ENCODE measurements at places on chromosomes 5 and 9.

DNA sequence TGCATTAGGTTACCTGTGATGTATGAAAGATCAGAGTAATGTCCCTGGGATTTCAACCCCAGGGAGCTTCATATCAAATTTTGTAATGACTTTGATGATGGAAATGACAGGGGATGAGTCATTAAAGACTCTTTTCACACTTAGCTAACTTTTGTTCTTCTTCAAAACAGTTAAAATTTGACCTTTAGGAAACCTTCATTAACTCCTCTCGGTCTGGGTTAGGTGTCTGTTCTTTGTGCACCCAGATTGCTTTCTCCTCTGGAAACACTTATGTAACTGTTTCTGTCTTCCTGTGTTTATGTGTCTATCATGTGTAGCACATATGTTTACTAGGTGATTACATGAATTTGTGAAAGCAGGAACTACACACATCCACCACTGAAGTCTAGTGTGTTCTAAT is 1.6 kb downstream of the SRFBP1 start:
- no peak for DNase-seq

DNA sequence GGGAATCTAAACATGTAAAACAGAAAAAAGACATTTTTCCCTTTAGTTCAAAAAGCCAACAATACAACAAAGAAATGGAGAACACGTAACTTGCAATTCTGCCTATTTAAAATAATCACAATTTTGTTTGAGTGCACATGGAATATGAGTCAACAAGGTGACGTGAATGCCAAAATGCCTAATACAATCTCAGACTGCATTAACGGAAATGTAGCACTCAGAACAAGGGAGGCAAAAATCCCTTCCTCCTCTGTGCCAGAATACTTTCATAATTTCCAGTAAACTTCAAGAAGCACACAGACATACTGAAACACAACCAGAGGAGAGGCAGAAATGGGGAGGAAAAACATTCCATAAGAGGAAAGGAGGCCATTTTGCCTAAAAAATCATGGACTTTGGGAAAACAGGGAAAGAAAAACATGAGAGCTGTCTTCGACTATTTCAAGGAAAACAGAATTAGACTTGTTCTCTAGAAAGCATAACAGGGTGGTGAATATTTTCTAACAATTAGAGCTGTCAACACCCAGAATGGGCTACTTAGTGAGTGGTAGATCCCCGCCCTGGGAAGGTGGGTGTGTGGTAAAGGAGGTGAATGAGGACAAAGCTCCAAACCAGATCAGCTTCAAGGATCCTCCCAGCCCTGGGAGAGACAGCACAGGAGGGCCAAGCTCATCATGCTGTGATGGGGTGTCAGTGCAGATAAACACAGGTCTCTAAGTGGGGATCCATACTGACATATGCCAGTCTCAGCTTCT is 48.2 kb downstream of the ABCA1 start:
- no peak for DNase-seq

- DNase-seq: no peak
These were observed 823.2 kb downstream of the TLE1 start for GRCh38 chr9:80866121-80866520.

DNA sequence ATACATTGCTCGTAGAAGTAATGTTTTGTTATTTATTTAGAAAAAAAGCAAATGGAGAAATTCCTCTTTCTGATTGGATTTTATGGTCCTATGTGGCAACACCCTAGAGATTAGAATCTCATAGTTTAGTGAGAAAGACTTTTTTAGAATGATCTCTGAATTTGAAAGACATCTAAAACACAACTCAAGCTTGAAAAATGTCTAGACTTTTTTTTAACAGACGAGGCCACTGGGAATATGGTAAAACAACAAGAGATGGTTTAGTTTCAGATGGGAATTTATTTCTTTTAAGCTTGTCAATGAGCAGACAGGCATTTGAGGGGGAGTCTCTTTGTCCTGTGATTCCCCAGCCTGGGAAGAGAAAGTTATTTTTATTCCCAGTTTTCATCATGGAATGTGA is 122.1 kb downstream of the NTRK2 start:
- DNase-seq: no peak

DNA sequence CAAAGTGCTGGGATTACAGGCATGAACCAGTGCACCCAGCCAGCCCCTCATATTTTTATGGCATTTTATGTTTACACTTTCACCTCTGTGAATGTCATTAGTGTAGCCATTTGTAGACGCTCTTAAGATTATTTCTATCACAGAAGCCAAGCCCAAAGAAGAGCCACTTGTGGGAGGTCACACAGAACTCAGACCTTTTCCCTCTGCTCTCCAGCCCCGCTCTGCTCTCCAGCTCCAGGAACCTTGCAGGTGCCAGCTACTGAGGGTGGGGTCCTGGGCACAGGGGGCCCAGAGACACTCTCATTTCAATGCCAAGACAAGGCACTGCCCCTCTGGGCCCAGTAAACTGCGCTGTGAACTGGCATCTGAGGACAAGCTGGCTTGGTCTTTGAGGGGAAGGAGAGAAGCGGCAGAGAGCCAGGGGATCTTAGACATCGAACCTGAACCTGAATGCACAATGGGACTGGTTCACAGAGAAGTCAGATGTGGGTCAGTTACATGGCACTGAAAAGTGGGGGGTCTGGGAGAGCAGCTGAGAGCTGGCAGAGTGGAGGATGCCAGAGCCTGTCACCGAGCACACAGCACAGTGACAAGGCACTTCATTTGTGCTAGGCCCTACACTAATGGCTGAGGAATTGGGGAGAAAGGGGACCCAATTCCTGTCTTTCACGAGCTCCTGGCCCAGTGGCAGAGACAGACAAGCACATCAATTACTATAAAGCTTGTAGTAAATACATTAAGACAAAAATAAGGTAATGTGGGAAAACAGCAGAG is 16.7 kb downstream of the ANXA6 start:
- no peak for DNase-seq

GRCh38 chr9:133716564-133717112 is 21.5 kb downstream of the SARDH start:
- DNase-seq: no peak

DNA sequence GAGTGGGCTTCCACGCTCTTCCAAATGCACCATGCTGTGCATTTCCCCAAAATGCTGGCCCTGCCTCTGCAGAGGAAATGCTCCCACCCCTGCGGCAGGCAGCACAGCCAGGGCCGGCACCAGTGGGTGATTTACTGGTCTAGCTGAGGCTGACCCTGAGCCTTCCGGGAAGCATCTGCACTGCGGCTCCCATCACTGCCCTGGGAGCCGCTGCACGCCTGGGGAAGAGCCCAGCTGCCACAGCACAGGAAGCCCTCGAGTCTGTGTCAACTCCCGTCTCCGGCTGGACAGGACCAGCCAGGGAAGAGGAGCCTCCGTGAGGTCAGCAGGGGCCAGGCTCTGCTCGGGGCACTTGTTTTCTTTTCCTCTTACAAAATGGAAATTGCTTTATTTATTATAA is 25.1 kb upstream of the EEIG1 start:
- DNase-seq: no peak

DNA sequence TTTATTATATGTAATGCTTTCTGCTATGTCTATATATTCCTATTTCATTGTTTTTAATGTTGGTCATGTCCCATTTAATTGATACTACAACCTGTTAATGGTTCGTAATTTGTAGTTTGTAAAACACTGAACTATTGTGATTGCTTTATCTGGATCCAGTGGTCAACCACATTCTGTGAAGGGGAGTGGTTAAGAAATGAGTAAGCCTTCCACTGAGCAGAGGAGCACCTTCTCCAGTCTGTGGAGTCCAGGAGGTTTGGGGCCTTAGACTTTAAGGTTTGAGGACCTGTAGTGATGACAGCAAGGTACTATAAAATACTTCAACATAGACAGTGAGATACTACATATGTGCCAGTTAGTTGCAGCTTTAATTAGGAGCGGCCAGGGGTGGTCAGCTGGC is 67.7 kb upstream of the RAD23B start:
- no peak for DNase-seq

- no peak for DNase-seq
These were observed 224.4 kb downstream of the EBF1 start for GRCh38 chr5:158875272-158875679.

GRCh38 chr5:170892196-170892595 is 30.4 kb downstream of the RANBP17 start:
- DNase-seq: no peak

- DNase-seq: no peak
These were observed 43.4 kb downstream of the DBH start for GRCh38 chr9:133679466-133680061.

DNA sequence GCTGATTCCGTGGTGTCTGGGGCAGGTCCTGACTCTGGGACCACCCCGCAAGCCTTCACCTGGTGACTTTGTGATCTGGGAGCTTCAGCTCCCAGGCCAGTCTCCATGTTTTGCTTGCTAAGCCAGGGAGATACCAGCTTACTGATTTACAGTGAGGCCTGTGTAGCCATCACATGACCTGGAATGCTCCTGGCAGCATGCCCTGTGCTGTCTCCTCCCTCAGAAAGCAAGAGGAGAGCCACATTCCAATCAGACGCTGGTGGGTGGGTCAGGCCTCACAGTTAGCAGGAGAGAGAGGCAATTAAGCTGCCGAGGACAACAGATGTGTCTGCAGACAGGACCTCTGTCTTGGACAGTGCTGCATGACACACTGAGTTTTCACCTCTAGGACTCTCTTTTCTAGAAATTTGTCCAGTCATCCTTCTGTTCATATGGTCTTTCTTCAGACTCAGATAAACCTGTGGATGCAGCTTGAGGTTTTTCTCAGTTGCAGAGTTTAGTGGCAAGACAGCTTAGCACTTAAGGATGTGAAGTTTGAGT is 24.4 kb upstream of the GRPEL2 start:
- no peak for DNase-seq

DNA sequence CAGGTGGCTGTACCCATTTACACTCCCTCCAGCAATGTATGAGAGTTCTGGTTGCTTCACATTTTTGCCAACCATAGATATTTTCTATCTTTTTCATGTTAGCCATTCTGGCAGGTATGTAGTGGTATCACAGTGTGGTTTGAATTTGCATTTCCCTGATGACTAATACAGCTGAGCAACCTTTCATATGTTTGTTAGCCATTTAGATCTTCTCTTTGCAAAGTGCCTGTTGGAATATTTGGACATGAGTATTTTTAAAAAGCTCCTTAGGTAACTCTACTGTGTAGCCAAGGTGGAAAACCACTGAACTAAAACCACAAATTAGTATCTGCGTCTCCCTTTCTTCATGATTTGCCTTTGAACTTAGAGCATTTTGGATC is 31.9 kb downstream of the IRF1 start:
- DNase-seq: no peak

GRCh38 chr5:77086689-77087483 is at the start of gene ZBED3:
Gene ZBED3, minus strand, starts transcription at chr5:77087285. Its CDS starts 9,407 bp downstream, at chr5:77077878.
- DNase-seq: peak; percentile 51

GRCh38 chr9:38352530-38353328 is 39.8 kb upstream of the ALDH1B1 start:
- DNase-seq: no peak

GRCh38 chr5:139205124-139205523 is 7.0 kb upstream of the SIL1 start:
- no peak for DNase-seq

GRCh38 chr9:87640385-87640795 is 85.5 kb upstream of the CTSL start:
- no peak for DNase-seq

DNA sequence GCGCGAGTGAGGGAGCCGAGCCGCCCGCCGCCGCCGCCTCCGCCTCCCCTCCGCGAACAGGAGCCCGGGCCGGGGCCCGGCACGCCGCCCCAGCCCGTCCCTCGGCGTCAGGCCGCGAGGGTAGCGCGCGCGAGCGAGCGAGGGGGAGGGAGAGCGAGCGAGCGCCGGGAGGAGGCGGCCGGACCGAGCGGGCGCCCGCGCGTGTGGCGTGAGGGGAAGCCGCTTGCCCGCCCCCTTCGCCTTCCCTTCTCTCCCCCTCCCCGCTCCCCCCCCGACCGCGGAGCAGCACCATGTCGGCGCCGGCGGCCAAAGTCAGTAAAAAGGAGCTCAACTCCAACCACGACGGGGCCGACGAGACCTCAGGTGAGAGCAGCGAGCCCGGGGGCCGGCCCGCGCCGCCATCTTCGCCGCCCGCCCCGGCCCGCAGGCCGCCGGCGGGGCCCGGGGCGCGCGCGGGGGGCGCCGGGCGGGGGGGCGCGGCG is 312 bp downstream of the SET start:
- no peak for DNase-seq

- no peak for DNase-seq
These were observed 719 bp downstream of the MIGA2 start for GRCh38 chr9:129036923-129037766.

- no peak for DNase-seq
These were observed 42.2 kb downstream of the SECISBP2 start for GRCh38 chr9:89360465-89360864.

DNA sequence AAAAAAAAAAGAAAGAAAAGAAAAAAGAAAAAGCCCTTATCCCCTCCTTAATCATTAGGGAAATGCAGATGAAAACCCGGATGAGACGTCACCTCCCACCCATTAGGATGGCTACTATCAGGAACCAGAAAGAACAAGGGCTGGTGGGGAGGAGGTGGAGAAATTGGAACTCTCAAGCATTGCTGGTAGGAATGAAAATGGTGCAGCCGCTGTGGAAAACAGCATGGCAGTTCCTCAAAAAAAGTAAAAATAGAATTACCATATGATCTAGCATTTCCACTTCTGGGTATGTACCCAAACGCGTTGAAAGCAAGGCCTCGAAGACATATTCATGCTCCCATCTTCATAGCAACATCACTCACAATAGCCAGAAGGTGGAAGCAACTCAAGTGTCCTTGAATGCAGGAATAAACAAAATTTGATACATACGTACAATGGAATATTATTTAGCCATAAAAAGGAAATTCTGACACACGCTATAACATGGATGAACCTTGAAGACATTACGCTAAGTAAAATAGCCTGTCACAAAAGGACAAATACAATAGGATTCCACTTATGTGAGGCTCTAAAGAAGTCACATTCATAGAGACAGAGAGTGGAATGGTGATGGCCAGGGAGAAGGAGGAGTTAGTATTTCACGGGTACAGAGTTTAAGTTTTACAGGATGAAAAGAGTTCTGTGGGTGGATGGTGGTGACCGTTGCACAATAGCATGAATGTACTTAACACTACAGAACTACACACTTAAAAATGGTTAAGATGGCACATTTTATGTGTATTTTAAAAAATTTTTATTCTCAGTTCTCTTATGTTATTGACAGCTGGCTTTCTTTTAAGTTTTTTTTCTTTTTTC is 166.8 kb upstream of the IER5L start:
- DNase-seq: no peak

GRCh38 chr5:1167361-1167727 is 34.1 kb upstream of the SLC6A19 start:
- no peak for DNase-seq

DNA sequence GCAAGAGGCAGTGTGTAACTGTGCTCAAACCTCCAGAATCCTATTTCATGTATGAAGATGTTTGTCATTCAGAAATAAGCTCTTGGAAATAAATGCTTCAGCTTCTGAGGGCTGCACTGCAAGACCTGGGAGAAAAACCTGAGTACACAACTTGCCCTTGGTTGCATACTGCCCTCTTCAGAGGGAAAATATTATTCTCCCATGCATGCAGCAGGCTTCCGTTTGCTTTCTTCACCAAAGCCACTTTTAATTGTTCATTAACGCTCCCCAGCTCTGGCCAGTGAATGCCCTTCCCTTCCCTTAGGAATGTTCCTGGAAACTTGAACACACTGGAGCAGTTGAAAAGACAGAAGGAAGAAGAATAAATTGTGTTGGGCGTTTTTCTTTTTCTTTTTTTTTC is 2.5 kb upstream of the WHRN start:
- no peak for DNase-seq

- DNase-seq: no peak
These were observed 274.0 kb upstream of the CDH9 start for GRCh38 chr5:27312291-27312893.

Data from GM12892 (cell line).